SK-N-MC (cell line): ENCODE measurements at places on chromosomes 6 and 20.

- no peak for DNase-seq
Measured at GRCh38 chr6:39922821-39923220, 11.4 kb downstream of the MOCS1 start.

DNA sequence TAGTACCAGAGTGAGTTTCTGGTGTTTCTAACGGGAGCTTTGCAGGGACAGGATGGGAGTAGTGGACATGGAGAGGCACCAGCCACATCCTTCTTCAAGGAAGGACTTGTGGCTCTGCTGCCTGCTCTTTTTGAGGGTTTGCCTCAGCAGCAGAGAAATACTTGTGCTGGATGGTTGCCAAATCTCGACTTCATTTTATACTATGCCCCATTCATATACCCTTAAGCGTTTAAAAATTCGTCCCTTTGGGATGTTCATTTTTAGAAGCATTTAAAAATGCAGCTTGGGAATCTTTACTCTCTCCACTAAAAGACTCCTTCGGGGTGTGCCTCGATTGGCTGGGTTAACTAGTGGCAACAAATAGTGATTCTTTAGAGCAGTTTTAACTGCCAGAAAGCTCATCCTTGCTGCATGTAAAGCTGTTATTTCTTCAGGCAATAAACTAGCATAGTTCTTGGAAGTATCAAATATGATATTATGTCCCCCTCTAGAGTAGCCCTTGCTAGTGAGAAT, 126.5 kb upstream of the B3GAT2 start:
- DNase-seq, result peak; percentile 56

DNA sequence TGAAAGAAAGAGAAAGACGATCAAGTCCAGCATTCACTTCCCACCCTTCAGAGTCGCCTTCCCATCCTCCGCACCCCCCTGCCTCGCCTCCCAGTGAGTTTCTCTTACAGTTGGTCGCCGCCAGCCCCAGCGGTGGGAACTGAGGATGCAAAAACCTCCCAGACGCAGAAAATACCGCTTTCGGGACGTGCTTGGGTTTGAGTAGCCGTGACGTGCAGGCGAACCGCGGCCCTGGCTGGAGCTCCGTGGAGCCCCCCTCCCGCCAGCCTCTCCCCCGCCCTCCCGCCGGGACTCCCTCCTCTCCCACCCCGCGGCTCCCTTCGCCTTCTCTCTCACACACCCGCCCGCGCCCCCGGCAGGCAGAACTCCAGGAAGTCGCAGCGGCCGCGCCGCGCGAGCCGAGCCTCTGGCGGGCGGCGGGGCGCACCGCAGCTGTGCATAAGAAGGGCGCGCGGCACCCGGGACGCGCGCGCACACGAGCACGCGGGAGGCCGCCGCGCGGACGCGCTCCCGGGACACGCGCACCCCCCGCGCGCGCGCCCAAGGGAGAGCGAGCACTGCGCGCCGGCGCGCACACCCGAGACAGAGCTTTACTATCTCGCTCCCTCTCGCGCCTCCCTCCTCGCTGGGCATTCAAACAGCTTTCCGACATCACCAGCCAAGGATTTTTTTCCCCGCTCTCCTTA, at the start of gene ADGRB3:
ADGRB3 (plus strand) TSS at position 557 of the 686 bp plus-strand sequence. CDS start 3,394 bp downstream, outside the sequence.
- no peak for DNase-seq

GRCh38 chr6:167407239-167408064, 82.6 kb downstream of the TTLL2 start:
- DNase-seq, result no peak
